ENCODE measurements at places on chromosomes 16 and 17.

GRCh38 chr17:72556944-72557826 is 436.4 kb downstream of the SOX9 start:
- DNase-seq = peak; percentile 61

GRCh38 chr17:43389046-43389947 is 9.5 kb upstream of the ARL4D start:
- DNase-seq = peak; percentile 86

DNA sequence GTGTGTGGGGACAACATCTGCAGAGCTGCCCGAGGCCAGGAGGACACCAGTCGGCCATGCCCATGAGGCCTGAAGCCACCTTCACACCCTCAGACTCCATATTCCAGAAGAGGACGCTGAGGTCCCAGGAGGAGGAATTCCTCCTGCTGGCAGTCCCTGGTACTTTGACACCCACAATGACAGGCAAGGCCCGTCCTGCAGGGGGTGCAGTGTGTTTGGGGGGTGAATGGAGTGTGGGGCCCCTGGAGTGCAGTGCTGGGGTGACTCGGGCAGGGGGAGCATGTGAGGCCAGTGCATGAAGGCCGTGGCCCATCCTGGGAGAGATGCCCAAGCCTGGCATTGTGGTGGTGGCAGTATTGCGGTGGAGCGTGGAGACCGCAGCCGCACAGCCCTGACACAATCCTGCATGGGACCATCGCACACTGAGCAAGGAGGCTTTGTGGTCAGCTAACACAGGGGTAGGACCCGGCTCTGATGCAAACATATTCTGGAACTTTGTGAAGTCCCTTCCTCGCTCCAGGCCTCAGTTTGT is 52.2 kb downstream of the ZDHHC7 start:
- no peak for DNase-seq

DNA sequence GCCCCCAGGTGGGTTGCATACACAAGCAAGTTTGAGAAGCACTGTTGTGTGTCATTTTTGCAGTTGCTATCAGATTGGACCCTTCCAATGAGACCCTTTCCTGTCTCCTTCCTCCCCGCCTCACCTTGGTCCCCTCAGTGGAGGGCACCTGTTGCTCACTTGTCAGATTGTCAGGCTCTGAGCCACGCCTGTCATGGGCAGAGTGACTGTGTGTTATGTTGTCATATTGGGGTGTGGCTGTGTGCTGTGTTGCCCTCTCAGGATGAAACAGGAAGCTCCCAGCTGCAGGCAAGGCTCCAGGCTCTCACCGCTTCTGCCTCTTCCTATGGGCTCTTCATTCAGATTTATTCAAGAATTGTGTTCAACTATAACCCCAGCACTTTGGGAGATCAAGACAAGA is 302.9 kb downstream of the CPPED1 start:
- peak; percentile 39 for DNase-seq

- no peak for DNase-seq
Observed at GRCh38 chr16:81901484-81901883, 109.8 kb downstream of the SDR42E1 start.

DNA sequence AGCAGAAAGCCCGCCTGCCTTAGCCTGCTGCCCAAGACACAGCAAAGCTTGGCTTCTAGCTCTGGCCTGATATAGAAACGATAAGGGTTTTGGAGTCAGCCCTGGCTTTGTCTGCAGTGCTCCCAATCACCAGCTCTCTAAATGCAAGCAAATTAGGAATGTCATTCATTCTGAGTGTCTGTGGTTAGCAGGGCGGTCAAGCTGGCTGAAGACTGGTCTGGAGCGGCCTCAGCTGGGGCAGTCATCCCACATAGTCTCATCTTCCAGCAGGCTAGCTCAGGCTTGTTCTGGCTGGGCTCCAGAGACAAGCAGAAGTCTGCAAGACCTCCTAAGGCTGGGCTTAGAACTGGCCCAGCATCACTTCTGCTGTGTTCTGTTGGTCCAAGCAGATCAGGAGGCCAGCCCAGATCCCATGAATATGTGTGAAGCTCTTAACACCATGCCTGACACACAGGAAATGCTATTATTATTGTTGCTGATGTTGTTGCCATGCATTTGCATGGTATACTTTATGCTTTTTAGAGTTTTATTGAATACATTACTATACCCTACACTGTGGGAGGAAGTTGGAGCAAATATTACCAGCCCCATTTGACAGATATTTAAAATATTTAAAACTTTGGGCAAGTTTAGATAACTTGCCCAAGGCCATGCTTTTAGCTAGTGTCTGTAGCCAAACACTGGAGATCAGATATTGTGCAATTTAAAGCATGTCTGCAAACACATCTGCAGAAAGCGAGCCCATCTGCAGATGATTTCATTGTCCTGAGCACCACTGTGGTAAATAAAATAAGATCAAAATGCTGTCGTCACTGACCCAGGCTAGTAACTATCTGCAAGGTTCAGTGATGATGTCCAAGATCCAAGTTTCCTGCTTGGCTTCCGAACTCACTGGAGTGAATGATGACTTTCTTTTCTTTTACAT is 24.8 kb downstream of the TMC7 start:
- DNase-seq = no peak

DNA sequence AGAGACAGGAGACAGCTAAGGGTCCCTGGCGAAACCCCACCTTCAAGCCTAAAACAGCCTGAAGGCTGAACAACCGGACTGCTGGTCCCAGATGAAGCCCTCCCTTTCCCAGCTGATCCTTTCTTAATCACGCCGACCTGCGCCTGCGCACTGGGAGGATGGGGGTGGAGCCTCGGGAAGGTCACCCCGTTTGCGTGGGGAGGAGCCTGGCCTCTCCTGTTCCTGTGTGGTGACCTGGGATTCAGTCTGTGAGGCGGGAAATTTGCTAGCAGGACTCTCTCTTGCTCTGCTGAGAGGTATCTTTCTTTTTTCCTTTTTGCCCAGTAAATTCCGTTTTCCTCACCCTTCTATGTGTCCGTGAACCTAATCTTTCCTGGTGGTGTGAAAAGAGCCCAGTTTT is 9.6 kb downstream of the FAM20A start:
- DNase-seq = no peak

GRCh38 chr16:31355431-31356100 is 590 bp downstream of the ITGAX start:
- DNase-seq = no peak

GRCh38 chr17:74190154-74190553 is 13.3 kb upstream of the RPL38 start:
- no peak for DNase-seq

GRCh38 chr16:67844497-67844896 is 2.2 kb upstream of the NUTF2 start:
- DNase-seq = no peak

GRCh38 chr17:27756467-27757371 is 43.6 kb downstream of the NOS2 start:
- DNase-seq = no peak

GRCh38 chr16:11955713-11956123 is 9.3 kb upstream of the TNFRSF17 start:
- no peak for DNase-seq

GRCh38 chr17:66715076-66715675 is 119.7 kb upstream of the CACNG5 start:
- DNase-seq = no peak

DNA sequence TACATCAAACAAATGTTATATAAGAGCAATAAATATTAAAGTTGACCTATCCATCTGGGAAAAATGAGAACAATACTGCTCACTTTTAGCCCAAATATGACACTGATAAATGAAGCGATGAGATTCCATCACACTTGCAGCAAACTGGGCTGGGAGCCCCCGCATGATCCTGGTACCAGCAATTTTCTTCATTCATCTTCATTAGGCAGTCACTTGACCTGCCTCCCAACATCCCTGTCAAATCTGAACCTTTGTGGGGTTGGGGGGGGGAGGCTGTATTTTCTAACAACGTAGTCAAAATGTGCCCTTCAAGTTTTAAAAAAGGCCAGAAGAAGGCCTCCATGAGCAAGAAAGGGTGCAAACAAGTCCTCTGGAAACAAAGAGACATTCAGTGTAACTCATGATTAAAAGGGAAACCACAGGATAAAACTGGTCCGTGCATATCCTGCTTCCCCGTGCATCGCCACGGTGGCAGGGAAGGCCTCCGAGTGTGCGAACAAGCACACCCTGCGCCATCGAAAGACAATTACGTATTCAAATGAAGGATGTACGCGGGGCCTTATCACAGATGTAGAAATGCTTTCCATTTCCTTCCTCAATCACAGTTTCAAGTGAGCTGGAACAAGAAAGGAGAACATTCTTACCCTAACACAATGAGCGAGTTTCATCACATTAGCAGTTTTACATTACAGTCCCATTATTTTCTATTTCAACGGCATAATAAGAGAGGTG is 48.4 kb downstream of the TOX3 start:
- DNase-seq = no peak

DNA sequence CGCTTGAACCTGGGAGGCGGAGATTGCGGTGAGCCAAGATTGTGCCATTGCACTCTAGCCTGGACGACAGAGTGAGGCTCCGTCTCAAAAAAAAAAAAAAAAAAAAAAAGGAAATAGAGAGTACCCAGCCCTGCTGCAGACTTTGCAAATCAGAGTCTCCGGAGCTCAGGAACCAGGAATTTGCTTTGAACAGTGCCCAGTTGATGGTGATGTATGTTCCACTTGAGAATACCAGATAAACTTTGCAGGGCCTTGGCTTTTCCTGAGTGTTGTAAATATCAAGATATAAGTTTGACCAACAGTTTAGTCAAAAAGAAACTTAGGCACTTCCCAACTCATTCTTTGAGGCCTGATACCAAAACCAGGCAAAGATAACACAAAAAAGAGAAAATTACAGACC is 30.6 kb upstream of the MAP3K14 start:
- no peak for DNase-seq

- no peak for DNase-seq
Observed at GRCh38 chr17:20263595-20263994, 203.7 kb downstream of the LGALS9B start.

DNA sequence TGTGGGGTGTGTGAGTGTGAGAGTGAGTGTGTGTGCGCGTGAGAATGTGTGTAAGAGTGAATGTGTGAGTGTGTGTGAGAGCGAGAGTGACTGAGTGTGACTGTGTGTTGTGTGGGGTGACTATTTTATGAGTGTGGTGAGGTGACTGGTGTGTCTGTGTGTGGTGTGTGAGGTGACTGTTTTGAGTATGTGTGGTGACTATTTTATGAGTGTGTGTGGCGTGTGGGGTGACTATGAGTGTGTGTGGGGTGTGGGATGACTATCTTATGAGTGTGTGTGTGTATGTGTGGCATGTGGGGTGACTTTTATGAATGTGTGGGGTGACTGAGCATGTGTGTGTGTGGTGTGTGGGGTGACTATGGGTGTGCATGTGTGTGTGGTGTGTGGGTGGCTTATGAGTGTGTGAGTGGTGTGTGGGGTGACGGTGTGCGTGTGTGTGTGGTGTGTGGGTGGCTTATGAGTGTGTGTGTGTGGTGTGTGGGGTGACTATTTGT is 152.9 kb upstream of the PLCG2 start:
- no peak for DNase-seq

DNA sequence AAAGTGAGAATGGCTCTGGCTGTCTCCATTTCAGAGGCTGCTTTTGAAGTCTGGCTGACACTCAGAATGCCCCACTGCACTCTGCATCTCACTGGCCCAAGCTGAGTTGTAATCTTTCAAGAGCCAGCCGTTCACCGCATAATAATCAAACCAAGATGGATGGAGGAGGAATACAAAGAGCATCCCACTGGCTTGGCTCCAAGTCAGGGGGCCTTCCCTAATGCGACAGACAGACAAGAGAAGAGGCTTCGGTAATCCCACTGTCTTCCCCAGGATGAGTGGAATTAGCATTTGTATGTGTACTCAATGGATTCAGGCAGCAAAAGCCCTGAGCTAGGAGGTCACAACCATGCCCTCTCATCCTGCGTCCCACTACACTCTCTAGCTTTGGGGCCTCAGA is 68.0 kb downstream of the CBLN1 start:
- DNase-seq = no peak

DNA sequence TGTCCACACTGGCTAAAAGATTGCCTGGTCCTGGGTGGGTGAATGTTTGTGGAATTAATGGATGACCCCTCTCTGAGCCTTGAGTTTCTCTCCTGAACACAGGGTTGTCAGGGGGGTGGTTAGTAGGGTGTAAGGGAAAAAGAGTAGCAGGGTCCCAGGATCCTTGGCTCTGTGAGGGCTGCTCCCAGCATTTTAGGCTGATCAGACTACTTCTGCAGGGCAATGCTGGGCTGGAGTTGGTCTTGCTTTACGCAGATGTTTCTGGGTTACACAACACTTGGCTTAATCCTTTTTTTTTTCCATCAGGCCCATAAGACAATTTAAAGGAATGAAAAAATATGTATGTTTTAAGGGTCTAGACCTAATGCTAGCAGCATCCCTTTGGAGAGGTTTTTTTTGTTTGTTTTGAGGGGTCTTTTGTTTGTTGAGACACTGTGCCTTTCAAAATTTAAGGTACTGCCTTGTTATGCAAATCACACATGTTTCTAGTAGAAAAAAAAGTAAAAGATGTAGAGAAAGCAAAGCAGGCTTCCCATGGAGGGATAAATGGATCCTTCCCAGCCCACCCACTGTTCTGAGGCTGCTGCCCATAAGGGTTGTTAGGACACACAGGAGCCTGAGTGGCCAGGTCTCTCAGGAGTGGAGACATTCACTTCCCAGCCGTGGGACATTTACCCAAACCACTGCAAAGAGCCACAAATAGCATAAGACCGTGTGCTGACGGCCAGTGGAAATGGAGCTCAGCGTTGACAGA is 225.6 kb upstream of the HSBP1 start:
- DNase-seq = no peak

GRCh38 chr17:40399185-40399584 is 18.5 kb downstream of the TOP2A start:
- no peak for DNase-seq

- no peak for DNase-seq
Observed at GRCh38 chr16:2950773-2951172, 13.3 kb upstream of the KREMEN2 start.

GRCh38 chr17:33990943-33991706 is 264.0 kb upstream of the CCL2 start:
- no peak for DNase-seq

DNA sequence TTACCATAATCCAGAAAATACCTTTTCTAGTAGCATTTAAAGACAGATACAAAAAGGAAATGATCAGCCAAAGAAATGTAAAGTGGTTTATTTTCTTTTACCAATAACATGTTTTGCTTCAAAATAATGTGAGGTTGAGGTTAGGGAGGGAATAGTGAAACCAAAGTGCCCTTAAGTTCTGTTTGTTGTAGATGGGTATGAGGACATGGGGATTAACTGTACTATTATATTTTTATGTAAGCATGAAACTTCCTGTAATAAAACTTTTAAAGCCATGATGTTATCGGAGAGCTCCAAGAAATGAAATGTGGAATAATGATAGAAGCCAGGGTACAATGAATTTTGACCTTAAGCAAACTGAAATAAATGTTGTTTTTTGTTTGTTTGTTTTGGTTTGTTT is 9.9 kb downstream of the C16orf46 start:
- no peak for DNase-seq
